ENCODE measurements at places on chromosomes 12 and 14.
A peak's percentile ranks its signal among the peaks of the same experiment; 100 is the strongest.

DNA sequence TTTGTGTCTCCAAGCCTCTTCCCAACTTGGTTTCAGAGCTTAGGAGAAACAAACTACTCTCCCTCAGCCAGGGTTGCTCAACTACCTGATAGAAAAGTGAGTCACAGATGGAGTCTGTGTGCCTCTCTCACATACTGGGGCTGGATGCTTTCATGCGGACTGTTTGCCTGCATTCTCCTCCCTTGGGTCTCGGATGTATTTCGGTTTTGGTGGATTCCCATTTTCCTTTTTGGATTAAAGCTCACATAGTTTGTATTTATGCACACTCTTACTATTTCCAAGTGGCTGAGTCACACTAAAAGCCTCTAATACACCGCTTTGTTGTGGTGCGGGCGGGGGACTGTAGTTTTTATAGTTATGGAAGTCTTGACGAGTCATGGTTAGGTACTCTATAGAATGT lies 505.4 kb downstream of the LRFN5 start:
- peak; percentile 66 for DNase-seq

GRCh38 chr14:81006266-81006665 lies 50.8 kb downstream of the TSHR start:
- DNase-seq, result no peak

DNA sequence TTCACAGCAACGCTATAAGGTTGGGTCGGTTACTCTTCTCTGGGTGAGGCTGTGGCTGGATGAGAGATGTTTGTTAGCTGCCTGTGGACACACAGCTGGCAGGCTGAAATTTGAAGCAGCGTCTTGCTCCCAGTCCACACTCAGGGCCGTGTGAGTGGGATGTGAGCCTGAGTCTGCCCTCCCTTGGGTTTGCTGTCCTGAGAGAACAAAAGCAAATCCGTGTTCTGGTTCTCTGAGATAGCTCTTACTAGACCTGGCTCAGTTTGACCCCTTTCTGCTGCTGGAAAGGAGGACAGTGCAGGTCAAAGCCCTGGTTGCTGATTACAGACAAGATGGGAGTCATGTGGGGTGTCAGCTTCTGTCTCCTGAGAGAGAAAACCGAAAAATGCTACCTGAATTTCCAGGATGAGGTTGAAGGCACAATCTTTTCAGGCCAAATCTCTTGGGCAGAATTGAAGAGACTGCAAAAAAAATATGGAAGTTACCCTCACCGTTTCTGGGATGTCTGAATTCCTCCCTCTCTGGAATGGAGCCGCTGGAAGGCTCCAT lies 270.8 kb downstream of the ZFP36L1 start:
- no peak for DNase-seq

GRCh38 chr12:116659771-116660481 lies 77.9 kb downstream of the SPRING1 start:
- peak; percentile 92 for DNase-seq

GRCh38 chr14:94771158-94771905 lies 1.4 kb upstream of the GSC start:
- DNase-seq, result no peak

DNA sequence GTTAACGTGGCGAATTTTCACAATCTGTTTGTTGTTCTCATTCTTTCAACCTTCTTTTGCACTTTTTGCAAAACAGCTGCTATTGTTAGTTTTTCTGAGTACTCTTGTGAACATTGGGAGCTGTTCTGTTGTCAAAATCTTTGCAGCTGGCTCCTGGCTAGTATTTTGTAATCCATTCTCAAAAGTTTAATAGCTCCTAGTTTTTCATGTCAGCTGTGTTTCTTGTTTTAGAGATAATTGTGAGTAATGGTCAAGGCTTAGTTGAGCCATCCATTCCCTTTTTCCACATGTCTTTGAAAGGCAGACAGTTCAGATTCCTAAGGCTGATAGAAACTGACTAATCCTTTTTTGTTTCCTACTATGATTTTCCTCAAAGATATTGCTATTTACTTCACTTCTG lies 39.1 kb upstream of the CRADD start:
- no peak for DNase-seq

DNA sequence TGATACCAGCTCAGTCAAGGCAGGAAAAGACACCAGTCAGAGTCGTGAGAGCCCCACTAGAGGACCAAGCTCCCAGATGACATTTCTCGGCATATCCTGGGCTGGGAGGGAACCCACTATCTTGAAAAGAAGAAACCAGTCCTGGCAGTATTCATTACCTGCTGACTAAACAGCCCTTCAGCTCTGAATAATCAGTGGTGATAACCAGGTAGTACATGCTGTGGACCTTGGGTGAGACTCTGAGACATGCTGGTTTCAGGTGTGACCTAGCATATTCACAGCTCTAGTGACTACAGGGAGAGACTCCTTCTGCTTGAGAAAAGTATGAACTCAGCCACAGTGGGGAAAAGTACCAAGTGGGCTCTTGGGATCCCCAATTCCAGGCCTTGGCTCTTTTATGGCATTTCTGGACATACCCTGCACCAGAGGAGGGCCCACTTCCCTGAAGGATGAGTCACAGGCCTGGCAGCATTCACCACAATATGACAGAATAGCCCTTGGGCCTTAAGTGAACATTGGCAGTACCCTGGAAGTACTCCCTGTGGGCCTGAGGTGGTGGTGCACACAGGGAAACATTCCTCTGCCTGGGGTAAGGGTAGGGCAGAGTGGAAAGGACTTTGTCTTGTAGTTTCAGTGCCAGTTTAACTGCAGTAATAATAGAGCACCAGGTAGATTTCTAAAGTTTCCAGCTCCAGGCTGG lies 82.6 kb upstream of the SLC38A4 start:
- DNase-seq, result peak; percentile 82

GRCh38 chr12:26810330-26810729 lies 22.7 kb downstream of the ITPR2 start:
- no peak for DNase-seq

GRCh38 chr12:49587174-49587908 lies 18.1 kb downstream of the FAM186B start:
- DNase-seq, result no peak

GRCh38 chr12:53791735-53792326 lies 40.1 kb upstream of the CISTR start:
- DNase-seq, result peak; percentile 37

DNA sequence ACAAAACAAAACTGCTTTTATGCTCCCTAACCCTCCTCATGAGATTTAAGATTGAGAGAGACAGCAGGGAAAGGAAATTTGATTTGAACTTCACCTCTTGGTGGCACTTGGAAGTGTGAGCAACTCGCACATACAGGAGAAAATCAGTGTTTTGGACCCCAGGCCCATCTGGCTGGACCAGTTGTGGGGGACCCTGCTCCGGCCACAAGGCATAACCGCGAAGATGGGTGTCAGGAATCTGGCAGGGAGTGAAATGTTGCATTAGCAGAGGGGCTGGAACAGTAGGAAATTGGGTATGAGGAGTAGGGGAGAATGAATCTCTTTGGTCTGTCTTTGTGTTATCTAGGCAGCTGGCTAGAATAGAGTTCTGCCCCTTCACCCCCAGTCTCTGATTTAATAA lies 1.2 kb downstream of the CIROP start:
- DNase-seq, result no peak

DNA sequence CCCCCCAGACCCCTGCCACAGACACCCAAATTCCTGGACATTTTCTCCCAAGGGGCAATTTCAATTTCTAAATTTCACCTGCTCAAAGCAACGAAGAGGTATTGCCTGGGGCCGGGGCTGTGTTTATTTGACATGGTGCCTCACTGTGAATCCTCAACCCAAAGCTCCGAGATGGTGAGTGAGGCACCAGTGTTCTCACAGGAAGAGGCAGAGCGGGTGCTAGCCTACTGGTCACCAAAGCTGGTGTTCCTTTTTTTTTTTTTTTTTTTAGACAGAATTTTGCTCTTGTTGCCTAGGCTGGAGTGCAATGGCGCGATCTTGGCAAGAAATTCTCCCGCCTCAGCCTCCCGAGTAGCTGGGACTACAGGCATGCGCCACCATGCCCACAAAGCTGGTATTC lies 14.8 kb upstream of the SH2B3 start:
- DNase-seq, result no peak

GRCh38 chr14:100393906-100394732 lies 71.0 kb downstream of the SLC25A47 start:
- no peak for DNase-seq

DNA sequence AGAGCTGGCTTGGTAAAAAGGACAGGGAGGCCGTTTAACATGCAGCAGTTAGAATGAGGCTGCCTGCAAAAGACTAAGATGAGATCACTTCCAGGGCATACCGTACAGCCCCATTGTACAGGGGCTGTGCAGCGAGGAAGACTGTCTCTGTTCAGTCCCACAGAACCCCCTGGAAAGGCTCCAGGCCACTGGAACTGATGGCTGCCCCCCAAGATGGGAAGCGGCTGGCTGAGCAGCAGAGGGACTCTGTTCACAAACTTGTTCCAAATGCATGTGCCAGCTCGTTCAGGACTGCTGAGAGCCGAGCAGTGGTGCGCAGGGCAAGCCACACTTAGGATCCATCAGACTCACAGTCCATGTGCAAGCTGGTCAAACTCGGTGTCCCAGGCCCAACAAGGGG lies 82.9 kb downstream of the CHGA start:
- no peak for DNase-seq
